Thoracic aorta endothelial cell (primary cell): ENCODE measurements at places on chromosomes 6 and 20. TPM values are rescaled to one million over a fixed set of nuclear protein-coding genes. Genes with fewer than 3 reads are reported as not detected.

DNMT3B gene
- total RNA-seq: 3.9 and 6.2 TPM in 2 replicates

SUMO4 gene
- total RNA-seq: 5.5 TPM in 2 replicates

ELOVL2 gene
- not detected in 2 replicates for total RNA-seq

ZSCAN16 gene
- 7.1 and 8.4 TPM in 2 replicates for total RNA-seq

GMEB2 gene
- total RNA-seq: 8.6 and 10.6 TPM in 2 replicates
